Activated T-helper 9 cell treated with anti-CD3 and anti-CD28 coated beads, Interleukin-2, amount 50 U/mL, for 16 hours (primary cell): ENCODE measurements at places on chromosomes 16 and 17.

DNA sequence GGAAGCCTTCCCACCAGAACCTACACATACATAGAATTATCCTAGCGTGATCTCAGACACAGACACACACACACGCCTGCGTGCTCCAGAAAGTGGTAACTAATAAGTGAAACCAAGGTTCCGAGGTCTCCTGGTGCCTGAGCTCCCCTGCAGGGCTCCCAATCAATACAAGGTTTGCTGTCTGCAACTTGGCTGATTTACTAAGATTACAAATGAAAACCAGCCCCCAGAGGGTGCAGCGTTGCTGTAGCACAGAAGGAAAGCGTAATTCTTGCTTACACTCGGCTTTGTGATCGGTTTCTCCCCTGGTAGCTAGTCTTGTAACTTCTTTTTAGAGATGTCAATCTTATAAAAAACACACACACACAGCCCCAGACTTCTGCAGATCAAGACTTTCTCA lies 334.1 kb upstream of the XYLT1 start:
- no peak for DNase-seq

DNA sequence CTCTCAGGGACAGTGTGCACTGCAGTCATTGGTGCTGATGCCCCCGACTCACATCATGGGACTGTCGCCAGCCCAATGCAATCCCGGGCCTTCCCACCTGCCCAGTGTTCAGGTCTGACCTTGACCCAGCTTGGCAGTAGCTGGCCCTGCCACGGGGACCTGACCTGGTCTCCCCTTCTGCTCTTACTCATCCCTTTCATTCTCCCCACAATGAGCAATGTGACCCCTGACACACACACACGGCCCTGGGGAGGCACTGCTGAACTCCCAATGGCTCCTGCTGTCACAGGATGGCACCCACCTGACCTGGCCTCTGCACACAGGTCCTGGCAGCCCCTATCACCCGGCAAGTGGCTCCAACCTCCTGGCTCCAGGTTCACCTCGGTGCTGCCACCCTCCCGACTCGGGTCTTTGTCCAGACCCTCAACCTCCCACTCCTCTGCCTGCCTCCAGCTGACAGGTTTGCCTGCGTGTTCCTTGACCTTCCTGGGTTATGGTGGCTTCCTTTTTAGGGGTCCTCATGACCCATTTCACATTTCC lies 6.6 kb downstream of the CD300C start:
- DNase-seq: no peak

DNA sequence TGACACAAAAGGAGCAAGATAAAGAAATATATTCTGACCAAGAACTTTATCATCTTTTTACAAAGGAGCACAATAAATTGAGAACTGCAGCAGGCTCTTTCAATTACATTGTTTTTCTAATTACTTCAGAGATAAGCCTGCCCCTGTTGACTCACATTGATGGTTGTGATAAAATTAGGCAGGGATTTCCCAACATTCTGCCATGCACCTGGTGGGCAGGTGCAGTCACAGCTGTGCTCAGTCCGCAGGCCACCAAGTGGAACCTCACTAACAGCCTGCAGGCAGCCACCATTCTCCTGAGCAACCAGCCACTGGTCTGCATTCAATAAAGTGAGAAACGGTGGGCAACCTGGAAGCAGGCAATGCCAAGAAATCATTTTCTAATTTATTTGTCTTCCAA lies 5.1 kb downstream of the FANCA start:
- DNase-seq: no peak

- no peak for DNase-seq
These were observed 9.3 kb downstream of the DPEP2 start for GRCh38 chr16:67990018-67990386.

DNA sequence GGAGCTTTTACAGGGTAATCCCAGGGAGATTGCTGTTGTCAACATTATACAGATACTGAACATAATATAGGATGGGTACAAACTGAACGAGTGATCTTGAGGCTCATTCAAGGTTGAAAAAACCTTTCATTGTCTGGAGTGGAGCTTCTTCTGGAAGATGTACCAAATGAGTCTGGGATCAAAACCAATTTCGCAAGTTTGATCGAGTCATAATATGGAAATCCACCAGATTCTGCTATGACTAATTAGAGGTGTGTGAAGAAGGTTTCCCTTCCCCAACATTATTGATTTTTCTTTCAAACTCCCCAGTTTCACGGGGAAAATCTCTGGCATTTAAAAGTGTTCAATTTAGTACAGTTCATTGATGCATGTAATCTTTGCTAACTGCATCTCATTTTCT lies 324.1 kb downstream of the ZFHX3 start:
- no peak for DNase-seq

GRCh38 chr16:84044118-84044488 lies 1.5 kb upstream of the SLC38A8 start:
- DNase-seq: no peak

DNA sequence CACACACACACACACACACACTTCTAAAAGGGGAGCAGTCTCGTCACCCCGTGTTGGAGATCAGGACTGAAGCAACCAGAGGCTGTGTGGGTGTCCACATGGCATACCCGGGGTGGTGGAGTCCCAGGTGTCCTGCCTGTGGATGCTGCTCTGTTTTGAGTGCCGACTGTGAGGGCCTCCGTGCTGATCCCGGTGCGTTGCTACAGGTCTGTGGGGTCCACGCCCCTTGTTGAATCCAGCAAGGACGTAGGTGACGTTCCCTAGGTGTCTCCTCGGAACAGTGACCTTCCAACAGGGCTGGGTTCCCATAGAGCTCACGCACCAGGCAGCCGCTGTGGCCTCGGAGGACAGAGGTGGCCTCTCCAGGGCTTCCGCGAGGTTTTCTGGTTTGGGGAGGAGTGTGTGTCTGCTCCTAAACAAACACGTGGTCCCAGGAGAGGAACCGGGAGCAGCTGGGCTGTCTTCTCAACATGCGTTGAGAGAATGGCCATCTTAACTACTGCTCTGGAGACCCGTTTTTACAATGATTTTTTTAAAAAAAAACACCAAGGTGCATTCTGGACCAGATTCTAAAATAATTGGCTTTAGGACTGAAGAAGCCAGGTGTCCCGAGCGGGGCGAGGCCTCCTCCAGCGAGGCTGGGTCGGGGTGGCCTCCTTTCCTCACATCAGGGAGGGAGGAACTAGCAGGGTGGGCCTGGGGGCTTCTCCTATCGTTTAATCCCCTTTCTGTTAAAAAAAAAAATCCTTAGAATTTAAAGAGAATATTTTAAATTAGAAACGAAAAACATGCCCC lies 100.6 kb upstream of the ZNF750 start:
- DNase-seq: no peak

- no peak for DNase-seq
These were observed at the start of gene GJD3 for GRCh38 chr17:40364121-40364861. GJD3 (minus strand) TSS chr17:40364737; CDS start chr17:40363815, 922 bp downstream.

DNA sequence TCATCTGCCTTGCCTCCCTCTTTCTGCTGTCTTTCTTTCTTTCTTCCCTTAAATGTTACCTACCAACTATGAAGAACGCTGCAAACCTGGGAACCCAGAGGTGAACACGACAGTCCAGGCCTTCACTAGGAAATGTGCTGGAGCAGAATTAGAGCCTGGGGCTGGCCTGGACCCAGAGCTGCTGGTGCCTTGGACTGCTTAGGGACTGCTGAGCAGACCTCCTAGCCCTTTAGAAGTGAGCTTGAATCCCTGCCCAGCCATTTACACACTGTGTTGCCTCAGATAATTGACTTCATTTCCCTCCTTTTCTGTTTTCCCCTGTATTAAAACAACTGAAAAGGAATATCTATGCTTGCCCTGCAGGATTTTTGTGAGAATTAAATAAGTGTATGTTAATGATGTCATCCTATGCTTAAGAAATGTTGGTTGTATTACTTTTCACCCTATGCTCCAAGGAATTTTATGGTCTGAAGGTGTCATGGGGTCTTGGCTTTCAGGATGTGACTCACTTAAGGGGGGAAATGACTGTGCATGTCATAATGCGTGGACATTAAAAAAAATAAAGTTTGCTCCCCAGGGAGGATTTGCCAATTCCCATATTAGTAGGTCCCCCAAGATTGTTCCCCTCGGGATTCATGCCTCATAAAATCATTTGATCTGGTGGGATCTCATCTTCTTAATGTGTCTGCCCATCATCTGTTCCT lies 11.5 kb downstream of the CDH13 start:
- DNase-seq: no peak

DNA sequence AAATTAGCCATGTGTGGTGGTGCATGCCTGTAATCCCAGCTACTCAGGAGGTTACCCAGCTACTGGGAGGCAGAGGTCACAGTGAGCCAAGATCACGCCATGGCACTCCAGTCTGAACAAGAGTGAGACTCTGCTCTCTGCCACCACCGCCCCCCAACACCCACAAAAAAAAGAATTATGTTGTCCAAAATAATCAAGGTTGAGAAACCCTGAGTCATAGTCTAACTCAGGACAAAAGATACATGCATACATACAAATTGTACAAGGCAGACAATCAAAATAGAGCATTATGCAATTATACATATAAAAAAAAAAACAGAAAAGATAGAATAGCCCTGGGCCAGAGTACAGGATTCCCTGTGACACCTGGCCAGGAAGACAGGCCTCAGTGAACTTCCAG lies 6.6 kb upstream of the KPNB1 start:
- no peak for DNase-seq

GRCh38 chr16:12685806-12686205 lies 117.9 kb downstream of the CPPED1 start:
- DNase-seq: no peak

DNA sequence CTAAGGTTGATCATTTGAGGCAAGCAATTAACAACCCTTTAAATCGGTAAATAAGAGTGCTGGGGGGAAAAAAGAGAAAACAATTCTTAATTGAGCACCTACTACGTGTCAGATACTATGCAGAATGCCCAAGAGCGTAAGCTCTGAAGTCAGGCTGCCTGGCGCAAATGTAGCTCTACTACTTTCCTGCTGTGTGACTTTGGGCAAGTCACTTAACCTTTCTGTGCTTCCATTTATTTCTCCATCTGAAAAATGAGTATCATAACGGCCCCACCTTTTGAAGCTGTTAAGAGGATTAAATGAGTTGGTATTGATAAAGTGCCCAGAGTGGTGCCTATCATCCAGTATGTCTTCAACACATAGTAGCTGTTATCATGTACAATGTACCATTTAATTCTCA lies 102.0 kb downstream of the CACNG3 start:
- DNase-seq: no peak

DNA sequence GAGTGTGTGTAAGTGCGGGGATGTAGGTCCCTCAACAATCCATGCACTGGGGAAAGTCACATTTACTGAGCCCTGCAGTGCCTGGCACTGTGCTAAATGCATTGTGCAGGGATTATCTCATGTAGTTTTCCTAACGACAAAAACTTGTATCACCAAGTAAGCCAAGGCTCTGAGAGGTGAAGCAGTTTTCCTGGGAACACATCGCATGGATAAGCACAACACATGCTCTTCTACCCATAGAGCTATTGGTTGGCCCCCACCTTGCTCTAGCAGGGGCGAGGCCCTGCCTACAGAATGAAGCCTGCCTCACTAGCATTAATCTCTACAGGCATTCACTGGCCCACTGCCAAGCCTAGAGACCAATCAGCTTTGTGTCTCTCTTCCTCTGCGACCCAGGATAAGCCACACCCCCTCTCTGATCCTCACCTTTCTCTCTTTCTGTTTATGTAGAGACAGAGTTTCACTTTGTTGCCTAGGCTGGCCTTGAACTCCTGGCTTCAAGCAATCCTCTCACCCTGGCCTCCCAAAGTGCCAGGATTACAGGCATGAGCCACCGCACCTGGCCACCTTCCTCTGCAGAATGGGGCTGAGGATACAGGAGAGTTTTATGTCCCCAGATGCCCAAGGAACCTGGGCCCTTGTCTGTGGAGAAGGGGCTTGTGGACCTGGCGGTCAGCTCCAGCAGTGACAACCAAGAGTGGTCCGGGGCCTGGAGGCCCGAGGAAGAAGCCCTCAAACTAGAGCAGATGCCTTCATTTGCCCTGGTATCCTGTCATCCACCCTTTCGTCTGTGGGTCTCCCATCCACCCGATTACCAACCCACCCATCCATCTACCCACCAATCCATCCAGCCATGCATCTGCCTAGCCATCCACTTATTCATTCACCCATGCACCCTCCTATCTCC lies 12.8 kb downstream of the CDH16 start:
- no peak for DNase-seq

- no peak for DNase-seq
These were observed 170.2 kb upstream of the SALL1 start for GRCh38 chr16:51321251-51321650.

DNA sequence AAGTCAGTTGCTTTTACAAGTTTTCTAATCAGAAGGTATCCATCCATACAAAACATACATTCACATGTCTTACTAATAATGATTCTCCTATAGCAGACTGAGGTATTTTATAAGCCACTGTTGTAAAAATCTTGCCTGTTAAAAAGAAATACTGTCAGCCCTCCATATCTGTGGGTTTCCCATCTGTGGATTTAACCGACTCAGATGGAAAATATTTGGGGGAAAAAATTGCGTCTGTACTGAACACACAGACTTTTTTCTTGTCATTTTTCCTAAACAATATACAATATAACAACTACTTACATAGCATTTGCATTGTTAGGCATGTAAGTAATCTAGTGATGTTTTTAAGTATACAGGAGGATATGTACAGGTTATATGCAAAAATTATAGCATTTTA lies 90.4 kb downstream of the PARN start:
- DNase-seq: no peak

DNA sequence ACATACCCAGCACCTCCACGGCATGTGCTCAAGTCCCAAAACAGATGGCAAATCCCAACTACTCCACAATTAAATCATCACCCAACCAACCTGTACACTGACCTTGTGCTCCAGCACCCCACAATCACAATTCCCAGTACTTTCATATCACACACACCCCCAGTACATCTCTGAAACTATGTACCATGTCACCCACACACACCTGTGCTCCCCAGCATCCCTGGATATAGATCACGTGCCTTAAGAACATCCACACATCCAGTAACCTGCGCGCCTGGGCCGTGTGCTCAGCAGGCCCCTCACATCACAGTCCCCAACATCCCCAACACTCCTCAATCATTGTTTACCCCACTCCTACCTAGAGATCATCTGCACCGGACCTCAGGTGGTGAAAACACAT lies 2.1 kb downstream of the NLGN2 start:
- DNase-seq: no peak

GRCh38 chr16:11539641-11540050 lies 47.1 kb downstream of the LITAF start:
- DNase-seq: no peak

DNA sequence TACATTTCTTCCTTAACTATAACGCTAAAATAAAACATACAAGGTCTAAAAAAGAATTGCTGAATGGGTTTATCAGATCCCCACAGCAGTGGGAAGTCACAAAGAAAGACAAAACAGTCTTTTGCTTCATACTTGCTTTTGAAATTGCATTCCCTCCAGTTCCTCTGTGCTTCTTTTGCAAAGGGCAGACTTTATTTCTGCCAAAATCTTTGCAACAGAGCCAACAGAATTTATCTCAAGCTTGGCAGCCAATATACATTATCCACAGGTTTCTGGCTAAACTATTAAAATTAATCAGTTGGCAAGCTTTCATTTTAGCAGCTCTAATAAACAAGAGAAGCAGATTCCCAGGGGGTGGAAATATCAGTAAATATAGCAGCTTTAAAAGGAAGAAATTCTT lies 378.9 kb upstream of the CA10 start:
- no peak for DNase-seq
